ENCODE measurements at places on chromosomes 3 and 15.

DNA sequence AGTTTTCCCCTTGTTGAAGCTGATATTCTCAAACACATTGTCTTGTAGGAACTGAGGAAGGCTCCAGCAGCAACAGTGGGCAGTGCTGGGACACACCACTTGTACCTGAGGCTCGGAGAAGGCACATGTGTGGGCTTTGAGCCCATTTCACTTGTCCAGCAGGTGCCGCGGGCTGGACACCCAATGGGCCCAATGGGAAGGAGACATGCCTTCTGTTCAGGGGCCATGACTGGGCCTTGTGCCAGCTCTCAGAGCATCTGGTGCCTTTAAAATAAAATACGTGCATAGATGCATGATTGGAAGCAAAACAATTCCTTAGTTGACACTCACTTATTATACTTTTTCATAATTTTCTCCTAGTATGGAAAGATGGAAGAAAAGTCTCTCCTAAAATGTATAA lies 334.2 kb downstream of the KLF13 start:
- DNase-seq: no peak

GRCh38 chr3:65545429-65545828 lies 493.3 kb downstream of the MAGI1 start:
- DNase-seq: peak; percentile 13

DNA sequence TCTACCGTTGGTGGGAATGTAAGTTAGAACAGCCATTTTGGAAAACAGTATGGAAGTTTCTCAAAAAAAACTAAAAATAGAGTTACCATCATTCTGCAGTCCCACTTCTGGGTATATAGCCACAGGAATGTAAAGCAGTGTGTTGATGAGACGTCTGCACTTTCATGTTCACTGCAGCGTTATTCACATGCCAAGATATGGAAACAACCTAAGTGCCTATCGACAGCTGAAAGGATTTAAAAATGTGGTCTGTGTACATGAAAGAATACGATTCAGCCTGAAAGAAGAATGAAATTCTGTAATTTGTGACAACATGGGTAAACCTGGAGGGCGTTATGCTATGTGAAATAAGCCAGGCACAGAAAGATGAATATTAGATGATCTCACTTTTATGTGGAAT lies 157.7 kb downstream of the THSD4 start:
- no peak for DNase-seq

GRCh38 chr15:90618330-90619125 lies 88.8 kb downstream of the CRTC3 start:
- DNase-seq: no peak

- no peak for DNase-seq
Observed at GRCh38 chr15:89184357-89184756, 37.0 kb downstream of the RLBP1 start.

GRCh38 chr15:75235051-75235673 lies 23.0 kb upstream of the GOLGA6C start:
- no peak for DNase-seq

GRCh38 chr3:183129243-183129642 lies 29.9 kb upstream of the MCCC1 start:
- no peak for DNase-seq

DNA sequence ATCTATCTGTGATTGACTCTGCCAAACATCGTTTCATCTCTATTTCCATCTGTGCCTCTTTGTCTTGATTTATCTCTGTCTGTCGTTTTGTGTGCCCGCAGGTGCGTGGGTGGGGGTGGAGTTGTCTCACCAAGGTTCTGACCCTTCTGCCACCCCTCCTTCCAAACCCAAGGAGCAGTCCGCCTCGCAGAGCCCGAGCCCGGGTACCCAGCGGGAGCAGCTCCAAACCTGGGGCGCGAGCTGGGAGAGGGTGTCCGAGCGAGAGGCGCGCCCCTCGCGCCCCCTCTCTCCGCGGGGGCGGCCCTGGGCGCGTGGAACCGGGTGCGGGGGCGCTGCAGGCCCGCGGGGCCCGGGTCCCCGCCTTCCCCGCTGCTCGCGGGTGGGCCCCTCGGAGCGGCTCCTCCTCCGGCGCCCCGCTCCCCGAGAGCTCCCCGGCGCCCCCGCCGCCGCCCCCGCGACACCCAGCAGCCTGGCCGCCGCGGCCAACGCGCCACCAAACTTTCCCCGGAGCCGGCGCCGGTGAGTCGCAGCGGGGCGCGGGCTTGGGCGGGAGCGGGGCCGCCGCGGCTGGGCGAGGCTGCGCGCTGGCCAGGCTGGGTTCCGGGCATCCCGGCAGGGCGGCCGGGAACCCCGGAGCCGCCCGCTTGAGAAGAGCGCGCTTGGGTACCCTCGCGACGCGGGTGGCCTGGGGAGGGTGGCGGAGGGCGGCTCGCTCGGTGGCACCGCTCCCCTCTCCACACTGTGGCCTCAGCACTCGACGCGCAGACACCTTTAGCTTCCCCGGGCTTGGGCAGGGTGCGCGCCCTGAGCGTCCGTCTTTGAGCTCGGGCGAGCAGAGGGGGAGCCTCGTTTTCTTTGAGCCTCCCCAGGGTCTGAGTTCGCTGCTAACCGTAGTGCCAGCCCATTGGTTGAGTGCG lies at the start of gene HRH1:
Gene HRH1 (plus strand): TSS at position 458 of the 917 bp plus-strand sequence. CDS start 104,545 bp downstream, outside the sequence.
- DNase-seq: no peak

GRCh38 chr3:37450561-37450960 lies 276.2 kb upstream of the LRRFIP2 start:
- DNase-seq: no peak

GRCh38 chr3:189449084-189449483 lies 182.1 kb upstream of the TP63 start:
- DNase-seq: no peak

- no peak for DNase-seq
Observed at GRCh38 chr3:36575241-36575640, 189.1 kb downstream of the DCLK3 start.

DNA sequence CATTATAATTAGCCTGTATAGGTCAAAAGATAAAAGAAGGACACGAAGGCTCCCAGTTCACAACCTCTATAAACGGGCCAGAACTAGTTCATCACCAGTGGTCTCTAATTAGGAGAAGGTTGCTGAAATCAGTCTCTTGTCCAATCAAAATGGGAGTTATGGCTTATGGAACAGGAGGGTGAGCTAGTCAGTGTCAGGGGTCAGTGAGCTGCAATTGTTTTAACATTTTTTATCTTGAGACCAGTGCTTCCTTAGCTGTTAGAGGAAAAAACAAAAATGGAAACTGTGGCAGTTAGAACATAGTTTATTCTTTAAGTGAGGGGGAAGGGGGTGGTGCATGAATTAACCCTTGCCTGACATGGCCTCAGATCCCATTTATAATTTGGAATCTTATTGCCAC lies 141.7 kb downstream of the KCNMB2 start:
- DNase-seq: no peak

DNA sequence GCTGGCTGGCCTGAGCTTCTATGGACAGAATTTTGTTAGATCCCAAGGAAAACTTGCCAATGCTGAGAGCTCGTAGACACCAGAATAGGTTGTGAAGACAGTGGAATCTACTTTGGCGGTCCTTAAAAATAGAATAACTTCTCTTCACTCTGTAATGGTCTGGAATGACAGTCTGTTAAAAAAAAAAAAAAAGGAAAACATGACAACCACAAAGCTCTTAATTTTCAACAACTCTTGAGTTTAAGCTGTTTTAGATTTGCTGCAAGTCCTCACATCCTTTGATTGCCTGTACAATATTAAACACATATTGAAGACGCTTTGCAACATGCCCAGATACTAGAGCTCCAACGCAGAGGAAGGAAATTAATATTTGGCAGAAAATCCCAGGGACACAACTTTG lies 122.8 kb upstream of the GALNT15 start:
- no peak for DNase-seq

- no peak for DNase-seq
Observed at GRCh38 chr3:10371167-10371566, 50.3 kb upstream of the SEC13 start.

GRCh38 chr15:68817304-68818065 lies 3.2 kb downstream of the ANP32A start:
- DNase-seq: peak; percentile 30

DNA sequence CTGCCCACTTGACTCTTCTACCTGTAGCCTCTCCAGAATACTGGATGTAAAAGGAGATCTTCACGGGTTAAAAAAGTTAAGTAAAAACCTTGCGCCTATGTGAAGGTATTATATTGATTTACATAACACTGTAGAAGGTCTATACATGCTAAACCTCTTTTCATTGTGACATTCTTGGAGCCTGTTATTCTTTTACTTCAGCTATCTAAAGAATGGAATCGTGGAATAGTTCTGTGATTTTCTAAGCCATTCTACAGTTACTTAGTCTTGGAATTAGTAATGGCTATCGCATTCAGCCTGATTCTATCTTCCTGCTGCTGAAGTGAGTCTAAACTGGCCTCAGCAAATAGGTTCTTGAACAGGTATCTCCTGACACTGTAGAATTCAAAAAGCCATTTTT lies 430.0 kb upstream of the DPH6 start:
- no peak for DNase-seq

- peak; percentile 17 for DNase-seq
Observed at GRCh38 chr3:107106316-107106715, 270.9 kb upstream of the CCDC54 start.

DNA sequence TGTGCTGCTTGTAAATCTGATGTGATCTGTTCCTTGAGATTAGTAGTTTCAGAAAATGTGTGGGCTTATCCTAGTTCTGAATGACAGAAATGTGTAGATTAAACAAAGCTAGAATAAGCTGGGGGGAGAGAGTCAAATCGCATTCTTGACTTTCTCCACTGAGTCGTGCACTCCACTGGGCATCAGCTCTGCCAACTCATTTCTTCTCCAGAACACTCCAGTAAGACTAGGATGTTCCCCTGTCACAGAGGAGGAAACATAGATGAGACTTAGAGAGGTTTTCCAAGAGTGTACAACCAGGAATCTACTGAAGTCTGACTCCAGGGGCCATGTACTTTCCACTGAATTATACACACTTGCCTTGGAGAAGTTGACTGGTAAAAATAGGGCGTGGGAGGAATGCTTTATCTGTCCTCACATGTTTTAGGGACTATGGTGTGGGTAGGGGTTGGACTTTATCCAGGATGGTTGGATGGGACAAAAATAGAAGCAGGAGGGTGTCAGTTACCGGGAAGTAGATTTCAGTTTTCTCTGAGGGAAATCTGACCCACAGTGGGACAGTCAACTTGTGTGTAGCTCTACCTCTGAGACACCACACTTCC lies 298.2 kb downstream of the UBE2E2 start:
- DNase-seq: no peak

GRCh38 chr3:126952983-126953660 lies 29.8 kb upstream of the PLXNA1 start:
- DNase-seq: no peak

- no peak for DNase-seq
Observed at GRCh38 chr15:25684521-25685431, 178.4 kb downstream of the ATP10A start.

- DNase-seq: no peak
Observed at GRCh38 chr3:43005253-43005652, 26.1 kb downstream of the GASK1A start.

GRCh38 chr15:101055411-101055810 lies 136.3 kb downstream of the LRRK1 start:
- no peak for DNase-seq

GRCh38 chr15:94154255-94154654 lies 77.1 kb upstream of the MCTP2 start:
- DNase-seq: no peak

- no peak for DNase-seq
Observed at GRCh38 chr3:31399271-31399670, 133.5 kb upstream of the STT3B start.

GRCh38 chr3:50256978-50257890 lies 11.7 kb upstream of the SEMA3B start:
- no peak for DNase-seq

- DNase-seq: no peak
Observed at GRCh38 chr15:31497838-31498237, 171.2 kb downstream of the KLF13 start.

DNA sequence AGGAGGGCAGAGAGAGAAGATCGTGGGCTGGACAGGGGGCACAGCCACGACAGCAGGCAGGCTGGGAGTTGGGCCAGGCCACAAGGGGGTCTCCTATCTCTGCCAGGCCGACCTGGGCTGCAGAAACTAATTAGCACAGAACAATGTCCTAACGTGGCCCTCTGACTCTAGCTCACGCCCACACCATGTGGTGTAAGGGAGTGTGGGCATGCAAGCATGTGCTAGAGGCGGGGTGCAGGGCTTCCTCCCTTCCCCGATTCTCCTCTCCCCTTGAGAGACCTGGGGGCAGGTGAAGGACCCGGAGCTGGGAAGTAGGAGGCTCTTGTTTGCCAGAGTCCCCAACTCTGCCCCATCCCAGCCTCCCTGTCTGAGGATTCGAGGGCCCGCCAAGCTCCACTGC lies 65.5 kb downstream of the LINGO1 start:
- no peak for DNase-seq

DNA sequence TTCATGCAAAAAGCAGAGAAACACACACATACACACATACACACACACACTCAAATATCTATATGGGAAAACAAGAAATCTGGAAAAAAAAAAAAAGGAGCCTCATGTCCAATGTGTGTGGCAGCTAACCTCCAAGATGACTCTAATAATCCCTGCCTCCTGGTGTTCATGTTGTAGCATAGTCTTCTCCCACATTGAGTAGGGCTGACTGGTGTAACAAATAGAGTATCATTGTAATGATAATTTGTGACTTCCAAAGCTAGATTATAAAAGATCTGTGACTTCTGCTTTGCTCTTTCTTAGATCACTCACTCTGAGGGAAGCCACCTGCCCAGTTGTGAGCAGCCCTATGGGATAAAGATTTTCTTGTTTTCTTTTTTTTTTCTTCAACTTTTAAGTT lies 130.9 kb upstream of the TNIK start:
- DNase-seq: no peak

DNA sequence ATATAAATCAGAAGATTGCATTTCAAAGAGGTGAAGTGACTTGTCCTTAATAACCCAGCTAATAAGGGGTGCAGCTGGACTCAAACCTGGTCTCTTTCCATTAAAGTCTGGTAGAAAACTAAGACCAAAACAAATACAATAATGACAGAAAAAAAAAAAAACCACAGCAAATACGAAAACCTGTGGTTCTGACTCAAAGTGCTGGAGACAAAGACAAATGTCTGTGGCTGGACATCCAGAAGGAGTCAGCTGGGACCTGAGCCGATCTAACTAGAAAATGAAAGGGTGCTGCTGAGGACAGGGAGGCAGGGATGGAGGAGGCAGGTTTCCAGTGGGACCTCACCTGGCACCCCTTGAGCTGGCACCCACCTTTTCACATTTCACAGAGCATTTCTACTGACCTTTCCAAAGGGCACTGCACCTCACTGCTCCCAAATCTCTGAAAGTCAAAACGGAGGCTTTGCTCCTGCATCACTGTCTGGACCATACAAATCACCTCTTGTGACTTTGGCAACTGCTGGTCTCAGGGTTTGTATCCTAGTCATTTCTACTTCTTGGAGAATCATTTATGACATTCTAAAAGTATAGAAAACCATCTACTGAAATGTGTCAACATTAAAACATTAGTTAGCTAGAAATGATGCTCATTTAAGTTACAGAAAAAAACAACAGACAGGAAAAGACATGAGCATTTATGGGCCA lies 61.7 kb downstream of the CCNL1 start:
- DNase-seq: no peak

GRCh38 chr15:34682674-34683073 lies 72.1 kb downstream of the GJD2 start:
- DNase-seq: peak; percentile 20

- no peak for DNase-seq
Observed at GRCh38 chr15:96838081-96838480, 507.6 kb downstream of the NR2F2 start.
